ENCODE measurements at places on chromosomes 7 and 10.

GRCh38 chr10:117948493-117948892, 98.2 kb downstream of the RAB11FIP2 start:
- no peak for DNase-seq

- DNase-seq = no peak
Measured at GRCh38 chr7:27430105-27430504, 187.5 kb downstream of the EVX1 start.

- DNase-seq = peak; percentile 76
Measured at GRCh38 chr10:124742413-124743190, 1.6 kb downstream of the FAM53B start.

DNA sequence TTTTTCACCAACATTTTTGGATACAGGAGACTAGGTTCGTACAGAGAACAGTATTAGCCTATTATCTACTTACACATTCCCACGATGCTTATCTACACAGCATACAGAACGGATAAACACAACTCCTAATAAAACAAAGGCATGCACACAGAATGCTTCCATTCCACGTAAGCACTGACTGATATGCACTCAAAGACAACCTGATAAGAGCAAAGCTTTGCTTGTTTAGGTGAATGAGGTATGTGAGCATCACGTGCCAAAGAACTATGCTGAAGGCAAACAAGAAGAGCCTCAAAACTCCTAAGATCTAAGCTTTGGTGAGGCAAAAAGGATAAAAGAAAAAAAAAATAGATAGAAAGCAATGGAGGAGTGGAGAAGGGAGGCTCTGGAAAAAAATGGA, 413.5 kb upstream of the LRRN3 start:
- no peak for DNase-seq

GRCh38 chr7:10977113-10977512, 3.4 kb downstream of the PHF14 start:
- DNase-seq = no peak

GRCh38 chr7:36283711-36284130, 105.9 kb upstream of the ANLN start:
- DNase-seq = no peak

DNA sequence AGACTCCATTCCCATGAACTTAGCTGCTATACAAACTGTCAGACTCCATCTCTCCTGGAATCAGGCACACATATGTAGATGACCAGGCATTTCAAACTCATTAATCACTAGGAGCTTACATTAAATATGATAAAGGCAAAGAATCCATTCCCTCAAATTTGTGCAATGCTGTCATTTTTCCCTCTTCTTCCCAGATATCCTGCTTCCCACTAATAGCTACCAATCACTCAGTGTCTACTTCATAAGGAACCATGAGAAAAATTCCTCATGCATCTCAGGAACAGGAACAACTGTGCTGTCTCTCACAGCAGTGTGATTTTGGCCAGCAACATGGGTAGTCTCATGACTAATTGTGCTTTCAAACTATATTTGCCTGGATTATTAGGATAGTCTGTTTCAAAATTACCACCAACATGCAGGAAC, 133.9 kb downstream of the DKK1 start:
- no peak for DNase-seq

- peak; percentile 49 for DNase-seq
Measured at GRCh38 chr7:5598261-5598761, 174.7 kb upstream of the TNRC18 start.

All from DMS53 (cell line).